GM13976 (cell line): ENCODE measurements at places on chromosomes 4 and X.

DNA sequence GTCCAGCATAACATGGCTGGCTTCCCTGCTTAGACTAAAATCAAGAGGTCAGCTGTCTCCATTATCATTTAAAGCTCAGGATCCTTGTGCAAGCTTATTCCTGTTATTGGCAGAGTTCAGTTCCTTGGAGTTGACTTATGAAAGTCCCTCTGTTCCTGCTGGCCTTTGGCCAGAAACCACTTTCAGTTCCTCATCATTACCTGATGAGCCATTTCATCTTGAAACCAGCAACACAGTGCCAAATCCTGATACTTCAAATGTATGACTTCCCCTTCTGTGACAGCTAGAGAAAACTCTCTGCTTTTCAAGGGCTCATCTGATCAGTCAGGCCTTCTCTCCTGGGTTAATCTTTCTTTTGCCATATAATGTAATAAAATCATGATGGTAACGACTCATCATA is 110.6 kb upstream of the FSTL5 start:
- DNase-seq, result no peak

- DNase-seq, result no peak
Measured at GRCh38 chr4:38684271-38684670, 20.3 kb downstream of the KLF3 start.

- DNase-seq, result no peak
Measured at GRCh38 chr4:182818926-182819730, 98.1 kb downstream of the DCTD start.

DNA sequence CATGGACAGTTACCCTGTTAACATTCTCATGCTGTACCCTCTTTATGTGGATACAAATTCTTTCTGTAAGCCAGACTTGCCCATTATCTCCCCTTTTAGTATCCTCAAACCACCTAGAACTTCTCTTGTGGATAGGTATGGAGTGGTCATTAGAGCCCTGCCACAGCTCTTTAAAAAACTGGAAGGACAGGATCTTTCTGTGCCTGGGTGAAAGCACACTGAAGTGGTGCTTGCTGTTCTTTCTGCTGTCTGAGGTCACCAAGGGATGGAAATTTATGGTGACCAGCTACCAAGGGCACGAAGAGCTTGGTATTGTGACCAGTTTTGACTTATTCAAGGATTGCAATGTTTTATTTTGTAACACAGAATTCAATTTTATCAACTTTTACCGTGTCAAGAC is 344.2 kb downstream of the CBLL2 start:
- DNase-seq, result no peak

- DNase-seq, result no peak
Measured at GRCh38 chrX:69131886-69132285, 33.4 kb downstream of the PJA1 start.

DNA sequence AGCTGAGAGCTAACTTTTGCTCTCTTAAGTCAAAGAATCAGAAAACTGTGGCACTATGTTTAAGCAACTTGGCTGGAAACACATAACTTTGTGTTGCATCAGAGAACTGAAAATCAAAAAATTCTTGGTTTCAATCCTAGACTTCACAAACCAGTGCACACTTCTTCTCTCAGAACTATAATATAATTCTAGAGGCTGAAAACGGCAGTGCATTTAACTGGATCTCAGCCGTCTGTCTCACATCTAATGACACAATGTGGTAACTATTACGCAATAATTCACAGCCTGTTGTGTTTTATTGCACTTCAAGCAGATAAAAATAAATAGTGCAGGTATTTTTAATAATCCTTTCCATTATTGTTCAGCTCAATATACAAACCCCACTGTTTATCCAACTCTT is 260.6 kb upstream of the DIAPH2 start:
- no peak for DNase-seq

DNA sequence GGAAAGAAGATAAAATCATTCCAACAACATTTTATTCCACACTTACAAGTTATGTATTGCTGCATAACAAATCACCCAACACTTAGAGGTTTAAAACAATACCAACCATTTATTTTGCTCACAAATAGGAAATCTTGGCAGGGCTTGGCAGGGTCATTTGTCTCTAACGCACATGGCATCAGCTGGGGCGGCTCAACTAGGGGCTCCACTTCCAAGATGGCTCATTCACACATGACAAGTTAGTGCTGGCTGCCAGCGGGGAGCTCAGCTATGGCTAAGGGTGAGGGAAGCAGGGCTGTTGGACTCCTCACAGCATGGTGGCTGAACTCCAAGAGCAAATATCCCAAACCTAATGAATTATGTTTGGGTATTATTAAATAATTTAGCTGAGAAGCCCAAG is 377.0 kb downstream of the ZNF674 start:
- no peak for DNase-seq

DNA sequence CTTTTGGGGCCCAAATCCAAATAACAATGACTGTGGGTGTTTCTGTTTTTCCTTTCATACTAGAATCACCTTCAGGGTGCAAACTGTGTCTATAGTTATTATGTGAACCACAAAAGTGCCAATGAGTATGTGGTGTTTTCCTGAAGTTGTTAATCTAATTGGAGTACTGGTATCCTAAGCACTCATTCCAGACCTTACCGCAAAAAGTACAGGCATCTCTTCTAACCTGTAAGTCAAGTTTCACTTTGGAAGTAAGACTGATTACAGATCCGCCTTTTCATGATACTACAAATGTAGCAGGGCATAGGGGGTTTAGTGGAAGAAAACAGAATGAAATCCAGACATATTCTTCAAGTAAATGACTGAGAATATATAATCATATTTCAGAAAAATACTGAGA is 16.1 kb downstream of the COQ2 start:
- no peak for DNase-seq

DNA sequence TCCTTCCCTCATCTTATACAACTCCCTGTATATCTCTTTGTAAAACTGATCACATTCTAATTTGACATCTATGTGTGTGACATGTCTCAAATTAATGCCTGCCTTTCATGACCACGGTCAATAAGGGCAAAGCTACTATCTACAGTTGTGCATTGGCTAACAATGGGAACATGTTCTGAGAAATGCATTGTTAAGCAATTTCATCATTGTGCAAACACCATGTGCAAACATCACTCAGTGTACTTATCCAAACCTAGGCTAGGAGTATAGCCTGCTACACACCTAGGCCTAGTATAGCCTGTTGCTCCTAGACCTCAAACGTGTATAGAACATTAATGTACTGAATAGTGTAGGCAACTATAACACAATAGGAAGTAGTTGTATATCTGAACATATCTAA is 95.0 kb downstream of the BANK1 start:
- DNase-seq, result no peak

DNA sequence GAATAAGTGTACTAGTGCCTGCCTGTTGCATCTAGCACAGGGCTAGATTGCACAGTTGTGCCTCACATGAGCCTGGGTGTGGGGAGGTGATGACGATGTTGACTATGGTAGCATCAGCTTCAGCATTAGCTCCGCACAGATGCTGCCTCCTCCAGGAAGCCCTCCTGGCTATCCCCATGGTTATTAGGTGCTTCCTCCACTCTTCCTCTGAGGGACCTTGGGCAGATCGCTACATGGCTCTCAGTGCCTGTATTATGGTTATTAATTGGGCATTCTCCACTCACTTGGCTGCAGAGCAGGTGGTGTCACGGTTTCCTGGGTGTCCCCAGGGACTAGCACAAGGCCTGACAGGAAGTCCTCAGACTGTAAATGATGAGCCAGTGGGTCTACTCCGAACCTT is 325.6 kb downstream of the ARHGAP10 start:
- no peak for DNase-seq

DNA sequence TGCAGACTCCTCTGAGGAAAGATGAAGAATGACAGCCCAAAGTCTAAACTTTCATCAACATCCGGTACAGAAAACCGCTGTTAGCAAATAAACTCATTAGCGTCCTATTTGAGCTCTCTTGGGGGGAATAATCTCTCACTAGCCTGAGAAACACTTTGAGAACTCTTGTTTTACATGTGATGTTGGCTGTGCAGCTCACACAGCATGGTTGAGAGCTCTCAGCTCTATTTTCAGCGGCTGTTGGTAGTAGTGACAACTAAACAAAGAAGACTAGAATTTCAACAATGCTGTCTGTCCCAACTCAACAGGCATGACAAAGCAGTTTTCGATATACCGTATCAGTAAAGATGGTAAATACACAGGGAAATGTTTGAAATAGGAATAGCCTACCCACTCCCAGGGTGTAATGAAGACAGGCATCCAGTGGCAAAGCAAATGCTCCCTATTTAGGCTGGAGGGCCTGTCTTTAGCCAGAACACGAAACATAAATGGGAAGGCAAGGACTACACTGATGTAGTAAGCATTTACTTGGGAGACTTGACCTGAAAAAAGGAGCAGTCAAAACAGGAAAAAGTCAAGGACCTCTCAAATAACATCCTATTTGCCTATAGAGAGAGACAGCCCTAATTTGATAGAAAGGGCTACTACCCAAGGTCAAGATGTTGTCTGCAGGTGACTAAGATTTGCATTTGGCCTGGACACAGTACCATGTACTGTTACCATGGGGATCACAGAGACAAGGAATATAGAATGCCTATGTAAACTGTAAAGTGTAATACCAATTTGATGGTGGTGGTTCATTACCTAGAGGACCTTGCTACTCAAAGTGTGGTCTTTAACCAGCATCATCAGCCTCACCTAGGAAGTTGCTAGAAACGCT is 60.4 kb downstream of the PPEF2 start:
- DNase-seq, result no peak

- DNase-seq, result no peak
Measured at GRCh38 chr4:19927381-19927780, 324.3 kb upstream of the SLIT2 start.

DNA sequence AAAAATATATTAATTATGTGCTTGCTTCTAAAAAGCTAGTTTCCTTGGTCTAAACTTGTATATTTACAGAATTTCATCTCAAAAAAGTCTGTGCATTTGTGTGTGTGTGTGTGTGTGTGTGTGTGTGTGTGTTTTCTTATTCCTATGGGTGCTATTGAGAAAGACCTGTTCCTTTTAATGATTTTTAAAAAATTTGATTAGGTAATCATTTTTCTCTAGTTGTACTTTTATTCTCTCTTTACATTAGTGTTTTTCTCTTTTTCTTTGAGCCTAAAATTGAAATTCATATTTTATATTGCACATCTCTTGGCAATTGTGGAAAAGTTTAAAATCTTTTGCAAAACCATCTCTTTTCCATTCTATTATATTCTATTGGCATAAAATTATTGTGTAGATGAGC is 690.4 kb upstream of the NDST4 start:
- DNase-seq, result no peak

GRCh38 chrX:53086464-53086863 is 4.3 kb downstream of the TSPYL2 start:
- no peak for DNase-seq

DNA sequence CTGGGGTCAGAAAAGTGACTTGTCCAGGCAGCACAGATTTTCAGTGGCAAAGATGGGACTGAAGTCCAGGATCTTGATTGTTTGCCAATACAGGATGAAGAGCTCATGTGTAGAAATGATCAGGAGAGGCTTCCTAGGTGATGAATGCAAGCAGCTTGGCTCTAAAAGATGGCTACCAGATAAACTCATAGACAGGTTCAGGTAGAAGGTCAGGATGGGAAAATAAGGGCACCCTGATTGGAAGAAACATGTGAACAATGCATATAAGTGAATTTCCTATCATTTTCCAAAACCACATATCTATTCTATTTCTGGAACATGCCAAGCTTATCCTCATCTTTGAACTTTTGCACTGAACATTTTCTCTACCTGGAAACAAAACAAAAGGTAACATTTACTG is 87.7 kb downstream of the FAM13A start:
- no peak for DNase-seq

DNA sequence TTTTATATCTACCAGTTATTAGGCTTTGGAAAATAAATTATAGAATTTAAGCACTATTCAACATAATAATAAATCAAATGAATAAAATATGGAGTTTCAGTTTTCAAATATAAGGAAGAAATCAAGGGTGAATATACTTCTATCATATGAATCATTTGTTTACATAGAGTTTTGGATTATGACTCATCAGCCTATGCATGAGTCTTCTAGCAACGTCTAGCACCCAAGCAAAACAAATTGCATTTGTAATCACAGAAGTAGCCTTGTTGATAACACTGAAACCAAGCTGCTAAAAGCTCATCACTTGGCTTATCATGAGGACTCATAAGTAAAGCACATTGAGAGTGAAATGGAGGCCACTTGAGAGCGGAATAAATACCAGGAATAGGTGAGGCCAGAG is 434.6 kb downstream of the PCDH11X start:
- no peak for DNase-seq

- no peak for DNase-seq
Measured at GRCh38 chr4:139523076-139523475, 32.9 kb downstream of the SETD7 start.
